K562 (cell line): ENCODE measurements at places on chromosomes 3 and 15.

DNA sequence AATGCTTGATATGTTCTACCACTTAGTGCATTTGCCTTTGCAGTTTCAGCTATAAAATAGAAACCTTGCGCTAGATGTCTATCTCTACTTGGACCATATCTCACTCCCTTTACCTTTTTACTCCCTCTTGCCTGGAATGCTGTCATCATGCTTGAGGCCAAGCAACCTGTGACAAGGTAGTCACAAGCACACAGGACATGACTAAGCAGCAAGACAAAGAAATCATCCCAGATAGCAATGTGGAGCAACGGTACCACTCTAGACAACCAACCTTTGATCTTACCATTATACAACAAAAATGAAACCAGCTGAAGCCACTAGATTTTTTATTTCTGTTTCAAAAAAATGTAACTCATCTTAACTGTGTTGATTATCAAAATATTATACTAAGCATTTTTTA lies 50.5 kb upstream of the SPSB4 start:
- DNase-seq: no peak

DNA sequence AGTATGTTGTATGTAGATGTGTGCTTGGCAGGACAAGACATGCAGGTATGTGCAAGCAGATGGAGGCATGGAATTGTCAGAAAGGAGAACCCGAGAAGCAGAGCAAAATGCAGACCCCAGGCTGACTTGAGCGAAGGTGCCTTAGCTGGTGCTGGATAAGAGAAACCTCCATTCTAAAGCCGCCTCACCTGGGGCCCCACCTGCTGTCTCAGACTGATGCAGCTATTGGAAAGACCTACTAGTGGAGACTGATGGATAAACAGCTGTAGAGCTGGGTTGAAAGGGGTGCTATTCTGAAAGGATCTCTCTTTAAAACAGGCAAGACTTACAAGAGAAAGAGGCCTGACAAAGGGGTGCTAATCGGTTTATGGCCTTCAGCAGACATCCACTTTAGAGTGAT lies 86.2 kb downstream of the EPHB1 start:
- DNase-seq: no peak

GRCh38 chr3:25916321-25916720 lies 126.4 kb downstream of the OXSM start:
- no peak for DNase-seq

DNA sequence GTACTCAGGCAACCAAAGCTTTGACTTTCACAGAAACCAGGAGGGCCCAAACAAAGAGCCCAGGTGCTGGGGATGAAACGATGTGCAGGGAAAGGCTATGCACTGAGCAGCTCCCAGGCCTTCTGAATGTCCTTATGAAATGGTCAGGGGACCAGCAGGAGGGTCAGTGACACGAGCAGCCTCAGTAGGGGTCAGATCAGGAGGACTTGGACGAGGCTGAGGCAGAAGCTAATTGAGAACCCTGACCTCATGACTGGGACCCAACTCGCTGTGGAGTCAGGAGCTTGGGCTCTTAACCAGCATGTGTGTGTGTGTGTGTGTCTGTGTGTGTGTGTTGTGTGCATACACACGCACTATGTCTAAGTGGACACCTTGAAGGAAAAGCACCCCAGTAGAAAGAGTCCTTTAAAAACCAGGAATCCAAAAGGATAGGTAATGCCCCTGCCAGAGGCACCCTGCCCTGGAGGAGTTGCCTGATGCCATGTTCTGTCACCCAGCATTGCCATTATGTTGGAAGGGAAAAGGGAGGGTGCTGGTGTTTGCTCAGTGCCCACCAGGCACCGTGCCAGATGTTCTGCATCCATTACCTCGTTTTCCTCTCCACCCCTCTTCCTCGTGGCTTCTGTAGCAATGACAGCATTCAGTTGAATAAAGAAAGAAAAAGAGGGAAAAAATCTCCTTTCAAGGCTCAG lies 50.9 kb downstream of the CORO2B start:
- DNase-seq: no peak

DNA sequence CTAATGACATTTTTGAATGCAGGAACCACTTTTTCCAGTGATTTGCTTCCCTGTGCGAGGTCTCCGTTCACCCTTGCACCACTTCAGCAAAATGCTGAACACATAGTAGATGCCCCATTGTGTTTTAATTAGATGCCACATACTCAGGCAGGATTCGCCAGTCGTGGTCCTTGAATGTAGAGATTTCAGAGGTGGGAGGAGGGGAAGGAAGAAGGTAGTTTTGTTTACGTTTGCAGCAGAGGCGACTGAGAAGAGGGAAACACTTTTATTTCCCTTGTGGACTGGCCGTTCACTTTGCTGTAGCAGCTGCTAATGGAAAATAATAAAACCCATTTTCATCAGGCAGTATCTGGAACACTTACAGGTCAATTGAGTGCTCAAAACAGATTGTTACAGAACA lies 262.8 kb upstream of the TBL1XR1 start:
- no peak for DNase-seq

DNA sequence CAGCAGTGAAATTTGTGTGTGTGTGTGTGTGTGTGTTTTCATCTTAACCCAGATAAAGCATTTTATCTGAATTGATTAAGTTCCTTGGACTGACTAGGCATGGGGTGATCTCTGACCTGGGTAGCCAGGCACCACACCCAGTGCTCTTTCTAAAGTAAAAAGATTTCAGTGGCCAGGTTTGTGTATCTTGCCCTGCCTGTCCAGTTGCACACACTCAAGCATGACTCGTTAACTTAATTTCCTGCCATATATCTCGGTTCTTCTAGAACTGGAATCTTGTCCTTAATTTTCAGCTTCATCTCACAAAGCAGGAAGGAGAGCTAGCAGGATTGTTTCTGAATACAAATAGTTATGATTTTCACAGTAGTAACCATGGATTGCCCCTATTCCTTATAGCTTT lies 17.0 kb downstream of the TM4SF18 start:
- no peak for DNase-seq

DNA sequence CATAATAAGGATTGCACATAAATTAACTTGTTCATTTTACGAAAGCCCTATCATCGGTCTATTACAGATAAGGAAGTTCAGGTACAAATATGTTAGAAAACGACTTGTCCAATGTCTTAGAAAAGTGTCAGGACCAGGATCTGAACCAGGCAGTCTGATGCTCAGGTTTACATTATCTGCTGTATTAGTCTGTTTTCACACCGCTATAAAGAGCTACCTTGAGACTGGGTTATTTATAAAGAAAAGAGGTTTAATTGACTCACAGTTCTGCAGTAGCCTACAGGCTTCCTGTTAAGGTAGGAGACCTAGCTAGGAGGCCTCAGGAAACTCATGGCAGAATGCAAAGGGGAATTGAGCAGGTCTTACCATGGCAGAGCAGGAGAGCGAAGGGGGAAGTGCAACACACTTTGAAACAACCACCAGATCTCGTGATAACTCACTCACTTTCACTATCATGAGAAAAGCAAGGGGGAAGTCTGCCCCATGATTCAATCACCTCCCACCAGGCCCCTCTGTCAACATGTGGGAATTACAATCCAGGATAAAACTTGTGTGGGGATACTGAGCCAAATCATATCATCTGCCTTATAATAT lies 45.8 kb upstream of the GOLIM4 start:
- no peak for DNase-seq

GRCh38 chr3:123518892-123519485 lies 65.9 kb downstream of the HACD2 start:
- no peak for DNase-seq

GRCh38 chr15:47857776-47858167 lies 140.5 kb downstream of the SEMA6D start:
- no peak for DNase-seq

- DNase-seq: no peak
Observed at GRCh38 chr3:27504749-27505148, 20.6 kb upstream of the SLC4A7 start.

- no peak for DNase-seq
Observed at GRCh38 chr15:90442423-90442822, 54.4 kb downstream of the IQGAP1 start.
